ENCODE measurements at places on chromosomes 11 and 22.

- DNase-seq, result no peak
Observed at GRCh38 chr11:76424891-76425290, 19.9 kb upstream of the EMSY start.

DNA sequence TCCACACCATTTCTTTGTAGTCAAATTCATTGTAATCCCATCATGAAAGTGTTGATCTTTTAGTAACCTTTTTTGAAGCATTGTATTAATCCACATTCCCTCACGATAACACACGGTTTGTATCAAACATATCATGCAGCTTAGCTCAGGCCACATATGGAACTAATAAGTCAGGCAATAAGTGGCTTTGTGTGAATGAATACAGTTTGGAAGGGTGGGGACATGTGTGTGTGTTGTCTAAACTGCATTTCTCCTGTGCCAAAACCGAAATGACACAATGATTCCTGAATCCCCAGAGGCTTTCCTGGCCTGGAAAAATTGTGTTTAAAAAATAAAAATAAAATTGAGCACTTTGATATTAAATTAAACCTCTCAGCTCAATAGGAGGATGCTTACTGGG, 98.3 kb downstream of the WNT11 start:
- DNase-seq, result no peak

DNA sequence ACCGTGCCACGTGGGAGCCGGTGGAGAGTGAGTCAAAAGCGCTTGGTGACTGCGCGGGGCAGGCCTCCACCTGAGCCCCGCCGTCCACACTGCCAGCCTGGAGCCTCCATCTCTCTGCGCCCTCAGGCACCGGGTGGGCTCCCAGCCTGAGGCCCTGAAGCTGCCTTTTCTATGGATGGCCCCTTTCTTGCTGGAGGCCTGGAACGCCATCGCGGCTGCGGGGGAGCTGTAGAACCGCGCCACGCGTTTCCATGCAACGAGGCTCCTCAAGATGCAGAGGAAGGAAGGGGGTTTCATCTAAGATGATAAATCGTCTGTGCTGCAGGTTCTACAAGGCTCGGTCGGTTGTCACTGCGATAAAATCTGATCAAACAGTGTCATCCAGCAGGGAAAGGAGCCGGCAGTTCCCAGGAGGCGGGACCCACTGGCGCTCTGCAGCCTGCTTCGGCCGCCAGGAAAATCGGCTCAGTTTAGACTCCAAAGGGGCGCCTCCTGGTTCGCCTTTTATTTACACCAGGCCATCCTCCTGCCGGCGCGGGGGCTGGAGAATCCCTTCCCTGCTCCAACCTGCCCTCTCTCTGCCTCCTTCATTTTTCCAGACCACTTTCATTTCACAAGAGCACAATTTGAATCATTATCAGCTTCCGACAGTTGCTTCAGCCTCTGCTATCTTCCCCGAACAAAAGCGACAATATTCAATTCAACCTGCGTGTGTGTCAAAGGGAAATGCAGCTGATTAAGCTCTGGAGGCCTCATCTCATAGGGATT, 624.4 kb downstream of the BRD1 start:
- no peak for DNase-seq

DNA sequence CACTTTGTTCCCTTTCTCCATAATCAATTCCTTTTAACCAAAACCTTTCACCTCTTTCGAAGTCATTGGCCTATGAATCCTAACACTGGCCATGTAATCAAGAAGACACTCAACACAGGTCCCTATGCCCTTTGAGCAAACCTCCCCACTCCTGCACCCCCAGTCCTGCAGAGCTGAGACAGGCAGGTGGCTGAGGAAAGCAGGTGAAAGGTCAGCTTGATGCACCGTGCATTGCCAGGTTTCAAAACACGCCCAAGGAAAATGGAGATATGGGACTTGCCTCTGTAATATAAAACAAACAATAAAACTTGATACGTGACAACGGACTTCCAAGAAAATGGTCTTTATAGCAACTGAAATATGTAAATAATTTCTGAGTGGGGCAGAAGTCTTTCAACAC, 10.6 kb downstream of the CPT1A start:
- no peak for DNase-seq

GRCh38 chr22:20721409-20722218, 52.3 kb upstream of the SERPIND1 start:
- no peak for DNase-seq

DNA sequence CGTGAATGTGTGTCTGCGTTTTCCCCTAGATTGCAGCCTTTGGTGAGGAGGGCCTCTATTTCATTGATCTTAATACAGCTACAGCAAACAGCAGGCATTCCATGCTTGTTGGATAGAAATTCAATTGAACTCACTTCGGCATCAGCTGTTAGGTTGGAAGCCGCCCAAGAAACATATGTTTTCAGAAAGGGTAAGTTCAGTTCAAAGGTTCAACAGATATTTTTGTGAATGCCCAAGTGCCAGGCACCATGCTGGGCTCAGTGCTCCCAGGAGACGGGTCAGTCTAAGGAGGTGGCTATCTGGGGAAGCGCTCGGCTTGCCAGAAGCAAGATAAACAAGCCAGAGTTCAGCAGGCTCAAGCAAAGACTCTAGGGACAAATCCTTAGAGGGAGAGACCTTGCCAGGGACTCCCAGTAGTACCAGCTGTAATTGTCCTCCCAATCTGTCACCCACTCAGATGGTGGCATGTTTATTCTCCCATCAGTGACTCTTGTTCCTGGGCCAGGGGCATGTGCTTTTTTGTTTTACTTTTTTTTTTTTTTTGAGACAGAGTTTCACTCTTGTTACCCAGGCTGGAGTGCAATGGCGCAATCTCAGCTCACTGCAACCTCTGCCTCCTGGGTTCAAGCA, 64.5 kb upstream of the LARGE1 start:
- no peak for DNase-seq

DNA sequence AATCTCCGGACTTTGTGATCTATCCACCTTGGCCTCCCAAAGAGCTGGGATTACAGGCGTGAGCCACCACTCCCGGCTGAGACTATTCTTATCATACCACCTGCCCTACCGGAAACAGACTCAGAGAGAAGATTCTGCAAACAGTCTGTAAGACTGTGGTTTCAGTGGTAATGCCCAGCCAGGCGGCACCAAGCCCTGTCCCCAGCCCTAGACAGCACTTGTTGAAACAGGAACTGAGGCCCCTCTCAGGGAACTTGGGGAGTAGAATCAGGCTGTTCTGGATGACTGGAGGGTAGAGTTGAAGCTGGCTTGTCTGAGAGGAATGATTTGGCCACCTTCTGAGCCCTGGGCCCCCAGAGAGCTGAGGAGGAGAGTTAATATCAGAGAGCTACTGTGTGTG, 1.3 kb upstream of the INSC start:
- no peak for DNase-seq

GRCh38 chr22:30196141-30196879, 50.2 kb downstream of the LIF start:
- DNase-seq, result peak; percentile 91

DNA sequence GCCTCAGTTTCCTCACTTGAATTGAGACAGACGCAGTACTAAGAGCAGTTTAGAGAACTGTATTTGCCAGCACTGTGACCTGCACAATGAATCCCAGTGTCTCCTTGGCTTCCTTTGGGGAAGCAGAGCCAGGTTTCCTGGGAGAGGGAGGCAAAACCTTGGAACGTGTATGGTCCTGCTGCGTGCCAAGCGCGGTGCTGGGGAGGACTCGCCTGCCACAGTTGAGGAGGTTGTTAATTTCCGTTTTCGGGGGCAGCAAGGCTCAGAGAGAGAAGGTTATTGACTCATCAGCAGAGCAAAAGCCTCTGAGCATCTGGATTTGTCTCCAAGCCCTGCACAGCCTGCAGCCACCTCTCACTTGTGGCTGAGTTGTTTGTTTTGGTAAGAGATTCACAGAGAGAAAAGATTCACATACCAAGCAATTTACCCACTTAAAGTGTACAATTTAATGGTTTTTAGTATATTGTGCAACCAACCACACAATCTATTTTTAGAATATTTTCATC, 10.8 kb downstream of the SYT12 start:
- peak; percentile 63 for DNase-seq

DNA sequence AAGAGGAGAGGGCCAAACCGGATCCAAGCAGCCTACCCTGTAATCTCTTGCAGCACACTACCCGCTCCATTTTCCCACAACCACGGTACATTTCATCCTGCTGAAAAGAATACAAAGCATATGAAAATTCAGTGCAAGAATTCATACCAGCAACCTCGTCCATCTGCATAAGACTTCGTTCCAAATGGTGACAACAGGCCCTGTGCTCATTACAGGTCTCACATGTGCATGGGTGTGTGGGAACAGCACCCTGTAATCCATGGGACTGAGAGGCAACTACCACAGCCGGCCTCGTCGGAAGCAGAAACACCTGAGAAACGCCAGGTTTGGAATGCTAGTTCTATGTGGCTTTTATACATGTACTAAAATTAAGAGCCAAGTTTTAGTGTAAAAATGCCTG, 52.3 kb downstream of the LARGE1 start:
- no peak for DNase-seq

DNA sequence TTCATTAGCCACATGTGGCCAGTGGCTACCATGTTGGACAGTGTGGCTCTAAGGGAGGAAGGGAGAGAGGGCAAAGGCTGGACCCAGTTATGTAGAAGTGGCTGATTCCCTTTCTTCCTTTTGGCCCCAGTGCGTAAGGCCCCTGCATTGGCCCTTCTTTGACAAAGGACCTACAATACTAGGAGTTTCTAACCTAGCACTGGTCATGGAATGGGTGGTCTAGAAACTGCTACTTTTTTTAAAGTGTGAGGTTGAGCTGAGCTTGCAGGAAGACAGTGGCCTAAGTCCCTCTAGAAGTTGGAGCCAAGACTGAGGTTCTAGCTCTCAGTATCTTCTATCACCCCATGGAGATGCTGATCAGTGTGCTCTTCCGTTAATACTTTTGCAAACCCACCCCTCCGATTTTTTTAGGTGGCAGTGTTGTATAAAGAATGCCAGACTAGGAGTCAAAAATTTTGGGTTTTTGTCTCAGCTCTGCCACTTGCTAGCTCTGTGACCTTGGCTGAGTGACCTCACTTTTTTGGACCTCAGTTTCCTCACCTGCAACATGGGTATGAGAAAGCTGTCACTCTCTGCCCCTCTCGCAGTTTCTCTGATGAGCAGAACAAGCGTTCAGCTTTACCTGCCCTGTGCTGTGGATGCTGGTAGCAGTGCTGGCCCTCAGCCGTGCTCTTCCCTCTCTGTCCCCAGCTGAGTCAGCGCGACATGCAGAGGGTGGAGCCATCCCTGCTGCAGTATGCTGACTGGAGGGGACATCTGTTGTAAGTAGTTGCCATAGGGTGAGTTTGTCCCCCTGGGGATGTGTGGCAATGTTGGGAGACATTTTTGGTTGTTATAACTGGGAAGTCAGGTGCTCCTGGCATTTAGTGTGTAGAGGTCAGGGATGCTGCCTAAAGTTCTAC, 6.9 kb downstream of the ACCS start:
- no peak for DNase-seq

- DNase-seq, result no peak
Observed at GRCh38 chr22:17775781-17776465, 1.7 kb upstream of the BID start.
